ENCODE measurements at places on chromosomes 5 and 9.

GRCh38 chr5:135343413-135343812 lies 55.6 kb downstream of the MACROH2A1 start:
- no peak for DNase-seq

DNA sequence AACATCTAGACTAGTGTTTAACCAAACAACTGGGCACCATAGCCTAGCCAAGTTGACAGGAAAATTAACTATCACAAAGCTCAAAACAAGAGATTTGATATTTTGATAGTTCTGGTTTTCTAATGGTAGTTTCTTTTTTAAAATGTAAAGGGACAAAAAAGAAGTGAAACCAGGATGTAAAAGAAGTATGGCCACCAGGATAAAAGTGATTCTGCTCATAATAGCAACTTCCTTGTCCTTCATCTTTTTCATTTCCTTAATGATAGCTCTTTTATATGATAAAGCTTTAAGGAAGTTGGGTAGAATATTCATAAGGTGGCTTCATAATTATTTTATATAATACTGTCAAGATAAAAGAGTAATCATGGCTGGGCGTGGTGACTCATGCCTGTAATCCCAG lies 139.1 kb downstream of the BASP1 start:
- DNase-seq: no peak

- no peak for DNase-seq
Observed at GRCh38 chr5:61052882-61053281, 107.9 kb downstream of the NDUFAF2 start.

GRCh38 chr5:80341016-80341775 lies 21.4 kb downstream of the SPZ1 start:
- DNase-seq: no peak

- no peak for DNase-seq
Observed at GRCh38 chr5:11797132-11797531, 107.1 kb downstream of the CTNND2 start.

DNA sequence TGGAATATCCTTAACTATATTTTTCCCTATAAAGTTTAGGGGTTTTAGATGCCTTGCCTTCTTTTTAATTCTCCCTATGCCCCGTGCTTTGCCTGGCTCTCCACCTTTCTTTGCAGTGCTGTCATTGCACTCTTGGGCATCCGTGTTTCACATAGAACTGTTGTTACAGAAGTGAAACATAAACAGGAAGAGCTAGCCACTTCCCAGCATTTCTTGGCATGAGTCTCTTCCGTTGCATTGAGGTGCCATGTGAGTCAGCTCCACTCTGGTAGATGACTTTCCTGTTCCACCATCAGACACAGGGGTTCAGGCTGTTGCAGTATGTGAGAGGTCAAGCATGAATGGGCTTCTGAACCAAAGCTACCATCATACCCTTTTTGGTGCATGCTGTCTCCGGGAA lies 73.4 kb downstream of the ANGPTL2 start:
- DNase-seq: no peak

DNA sequence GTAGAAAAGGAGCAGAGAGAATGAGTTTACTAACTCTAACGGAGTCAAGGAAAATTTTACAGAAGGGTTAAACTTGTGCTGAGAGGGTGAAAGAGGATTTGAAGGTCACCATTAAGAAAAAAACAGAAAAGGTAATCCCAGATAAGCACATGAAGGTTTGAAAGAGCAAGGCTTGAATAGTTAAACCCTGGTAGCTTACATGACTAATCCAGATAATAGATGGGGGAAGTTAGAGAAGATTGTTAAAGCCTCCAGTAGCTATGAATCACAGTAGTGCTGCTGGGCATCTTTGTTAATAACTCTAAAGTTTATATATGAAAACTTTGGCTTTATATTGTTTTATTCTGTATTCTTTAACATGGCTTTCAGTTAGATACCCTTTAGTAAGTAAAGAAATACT lies 354.5 kb upstream of the FTMT start:
- DNase-seq: no peak

DNA sequence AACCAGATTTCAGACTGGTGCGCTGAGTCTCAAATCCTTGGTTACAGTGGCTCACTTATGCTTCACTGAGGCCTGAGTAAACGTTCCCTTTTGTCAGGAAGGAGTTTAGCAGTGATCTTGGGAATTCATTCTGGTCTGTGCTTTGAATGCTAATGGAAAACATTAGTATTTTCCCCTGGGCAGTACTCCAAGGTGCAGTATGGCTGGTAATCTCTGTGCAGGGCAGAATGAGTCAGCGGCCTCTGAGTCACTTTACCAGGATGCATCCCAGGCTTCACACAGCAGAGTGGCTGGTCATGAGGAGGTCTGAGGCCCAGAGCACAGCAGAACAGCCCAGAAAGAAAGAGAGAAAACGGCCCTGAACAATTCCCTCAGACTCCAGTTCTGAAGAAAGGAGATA lies 54.0 kb downstream of the PCA3 start:
- no peak for DNase-seq

- no peak for DNase-seq
Observed at GRCh38 chr5:93428868-93429267, 152.2 kb downstream of the NR2F1-AS1 start.

All from stimulated activated CD8-positive, alpha-beta memory T cell treated with anti-CD3 and anti-CD28 coated beads, Interleukin-4, amount 100 ng/mL, for 4 hours (primary cell).